ENCODE measurements at places on chromosomes 3 and 15. TPM values are rescaled to one million over a fixed set of nuclear protein-coding genes. Genes with fewer than 3 reads are reported as not detected.

MUC20 gene
- 12.7 TPM for total RNA-seq

LRRC49 gene
- 35.3 TPM for total RNA-seq

EPHA3 gene
- total RNA-seq, result 158 TPM

CYP11A1 gene
- total RNA-seq, result 0.21 TPM

SLC6A1 gene
- 3.2 TPM for total RNA-seq

NPAP1 gene
- total RNA-seq, result 0.58 TPM

FETUB gene
- not detected for total RNA-seq

PLXNB1 gene
- 22.7 TPM for total RNA-seq

AGBL1 gene
- total RNA-seq, result 1.5 TPM

SEMA7A gene
- 5.3 TPM for total RNA-seq

MAGI1 gene
- total RNA-seq, result 46.7 TPM

LAMB2 gene
- total RNA-seq, result 429 TPM

PSTPIP1 gene
- total RNA-seq, result 1.2 TPM

SEC11A gene
- 152 TPM for total RNA-seq

IQCF5 gene
- total RNA-seq, result not detected

COL6A6 gene
- total RNA-seq, result 31.5 TPM

MRAS gene
- 22.9 TPM for total RNA-seq

THPO gene
- total RNA-seq, result 0.32 TPM

ANKRD63 gene
- total RNA-seq, result not detected

CD96 gene
- total RNA-seq, result 7.6 TPM

SLC7A14 gene
- total RNA-seq, result 1.8 TPM

STARD9 gene
- total RNA-seq, result 46.3 TPM

SLC2A2 gene
- total RNA-seq, result not detected

All from urinary bladder (tissue), 4 donors.